CD4-positive, alpha-beta T cell treated with Interleukin-4 for 4 hours (primary cell): ENCODE measurements at places on chromosomes 16 and 17.

GRCh38 chr16:22035153-22035552 lies 27.2 kb downstream of the MOSMO start:
- DNase-seq = no peak

GRCh38 chr16:29719063-29719462 lies 26.7 kb downstream of the C16orf54 start:
- no peak for DNase-seq

GRCh38 chr16:89561142-89561883 lies 831 bp downstream of the RPL13 start:
- DNase-seq = no peak

- no peak for DNase-seq
Observed at GRCh38 chr17:19018600-19018950, 14.0 kb upstream of the FAM83G start.

DNA sequence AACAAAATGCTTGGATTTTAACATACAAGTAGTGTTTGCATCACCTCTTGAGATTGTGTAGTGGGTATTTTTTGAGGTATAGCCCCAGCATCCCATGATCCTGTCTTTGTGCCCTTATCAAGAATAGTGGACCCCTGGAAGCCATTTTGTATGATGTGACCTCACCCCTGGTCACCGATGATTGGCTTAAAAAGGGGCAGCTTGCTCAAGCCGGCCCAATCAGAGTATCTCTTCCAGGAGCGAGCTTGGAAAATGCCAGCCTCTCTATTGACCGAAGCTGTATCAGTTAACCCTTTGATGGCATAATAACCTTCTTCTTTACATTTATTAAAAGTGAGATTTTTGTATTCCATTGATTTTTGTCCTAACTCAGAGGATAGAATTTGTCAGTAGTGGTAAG lies 55.5 kb upstream of the FAM20A start:
- no peak for DNase-seq

DNA sequence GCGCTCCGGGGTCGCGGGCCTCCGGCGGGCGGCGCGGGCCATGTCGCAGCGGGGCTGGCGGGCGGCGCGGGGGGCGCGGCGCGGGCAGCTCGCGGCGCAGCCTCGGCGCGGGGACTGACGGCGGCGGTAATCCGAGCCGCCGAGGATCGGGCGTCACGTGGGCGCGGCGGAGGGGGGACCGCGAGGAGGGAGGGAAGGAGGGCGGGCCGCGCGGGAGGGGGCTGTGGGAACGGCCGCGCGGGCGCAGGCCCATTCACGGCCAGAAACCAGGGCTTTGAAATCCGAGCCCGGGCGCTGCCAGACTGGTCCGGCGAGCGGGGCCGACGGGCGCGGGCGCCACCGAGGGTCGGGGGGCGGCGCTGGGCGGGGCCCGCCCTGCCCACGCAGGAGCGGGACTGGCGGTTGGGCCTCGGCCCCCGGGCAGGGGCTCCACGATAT lies at the start of gene MTSS2:
MTSS2 (minus strand) TSS at position 116 of the 438 bp plus-strand sequence. CDS start 262 bp downstream, outside the sequence.
- DNase-seq = no peak

DNA sequence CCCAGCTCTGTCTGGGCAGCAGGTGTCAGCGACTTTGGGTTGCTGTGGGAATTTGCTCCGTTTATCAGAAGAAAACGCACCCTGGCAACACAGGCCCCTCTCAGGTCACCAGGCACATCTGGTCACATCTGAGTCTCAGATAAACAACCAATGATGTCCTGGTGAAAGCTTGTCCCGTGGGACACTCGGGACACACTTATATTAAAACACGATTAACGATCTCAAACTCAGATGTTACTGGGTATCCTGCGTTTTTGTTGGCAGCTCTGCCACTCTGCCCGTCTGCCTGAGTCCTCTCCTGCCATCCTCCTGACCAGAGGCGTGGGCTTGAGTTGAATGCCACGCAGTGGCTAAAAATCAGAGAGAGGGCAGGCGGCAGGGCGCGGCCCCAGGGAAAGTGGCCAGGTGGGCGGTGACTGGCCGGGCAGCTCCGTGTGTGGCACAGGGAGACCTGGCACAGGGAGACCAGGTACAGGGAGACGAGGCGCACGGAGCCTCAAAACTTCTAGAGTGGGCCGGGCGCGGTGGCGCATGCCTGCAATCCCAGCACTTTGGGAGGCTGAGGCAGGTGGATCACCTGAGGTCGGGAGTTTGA lies 2.1 kb downstream of the SECTM1 start:
- DNase-seq = no peak

DNA sequence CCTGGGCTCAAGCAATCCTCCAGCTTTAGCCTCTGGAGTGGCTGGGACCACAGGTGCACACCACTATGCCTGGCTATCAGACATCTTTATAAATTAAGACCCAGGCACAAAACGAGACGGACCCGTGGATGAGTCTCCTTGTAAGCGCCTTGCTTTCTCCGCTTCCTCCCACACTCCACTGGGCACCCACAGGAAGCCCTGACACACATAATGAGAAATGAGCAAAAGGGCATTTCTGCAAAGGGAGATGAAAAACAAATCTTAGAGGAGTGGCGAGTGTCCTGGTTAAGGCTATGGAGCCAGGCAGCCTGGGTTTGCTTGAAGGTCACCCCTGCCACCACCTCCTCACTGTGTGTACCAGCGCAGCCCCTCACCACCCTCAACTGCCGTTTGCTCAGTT lies 56.3 kb downstream of the XYLT1 start:
- DNase-seq = peak; percentile 14

DNA sequence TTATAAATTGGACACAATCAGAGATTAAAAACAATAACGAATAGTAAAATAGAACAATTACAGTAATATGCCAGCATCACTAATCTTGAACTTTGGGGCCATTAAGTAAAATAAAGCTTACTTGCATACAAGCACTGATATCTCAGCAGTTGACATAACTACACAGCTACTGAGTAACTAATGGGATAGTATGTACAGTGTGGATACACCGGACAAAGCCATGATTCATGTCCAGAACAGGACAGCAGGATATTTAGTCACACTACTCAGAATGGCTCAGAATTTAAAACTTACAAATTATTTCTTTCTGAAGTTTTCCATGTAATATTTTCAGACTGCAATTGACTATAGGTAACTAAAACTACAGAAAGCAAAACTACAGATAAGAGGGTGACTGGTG lies 427.5 kb downstream of the CDH13 start:
- DNase-seq = no peak

DNA sequence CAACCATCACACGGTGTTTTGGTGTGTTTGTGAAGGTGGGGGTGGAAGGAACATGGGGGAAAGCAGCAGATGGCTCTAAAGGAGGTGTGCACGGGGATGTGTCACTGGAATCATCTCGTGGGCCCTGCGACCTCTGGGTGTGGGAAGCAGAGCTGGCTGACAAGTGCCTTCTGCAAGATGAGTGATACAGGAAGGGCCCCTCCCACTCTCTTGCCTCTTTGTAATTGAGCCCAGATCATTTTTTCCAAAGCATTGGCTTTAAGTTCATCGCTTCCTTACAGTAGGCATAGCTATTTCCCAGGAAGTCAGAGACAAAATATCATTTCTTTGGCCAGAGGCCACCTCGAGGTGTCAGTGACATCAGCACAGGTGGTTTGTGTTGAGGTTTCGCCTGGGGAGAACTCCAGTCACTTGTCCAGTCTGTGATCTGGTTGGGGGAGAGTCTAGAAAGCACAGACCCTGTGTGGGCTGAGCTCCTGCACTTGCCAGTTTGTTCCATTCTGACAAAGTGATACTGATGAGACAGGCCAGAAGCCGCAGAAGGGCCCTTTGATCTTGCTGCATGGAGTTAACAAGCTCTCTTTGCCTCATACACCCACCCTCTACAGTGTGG lies 20.6 kb upstream of the SNTB2 start:
- DNase-seq = peak; percentile 30

DNA sequence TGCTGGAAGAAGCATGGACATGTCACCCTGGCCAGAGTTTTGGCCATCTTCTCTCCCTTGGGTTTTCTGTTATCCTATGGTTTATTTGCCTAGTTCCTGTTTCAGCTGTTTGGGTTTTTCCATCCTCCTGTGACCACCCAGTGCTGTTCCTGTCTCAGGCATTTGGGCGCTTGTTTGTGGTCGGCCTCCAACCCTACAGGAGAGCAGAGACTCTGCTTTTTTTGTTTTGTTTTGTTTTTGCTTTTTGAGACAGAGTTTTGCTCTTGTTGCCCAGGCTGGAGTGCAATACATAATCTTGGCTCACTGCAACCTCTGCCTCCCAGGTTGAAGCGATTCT lies 3.3 kb upstream of the ZC3H7A start:
- no peak for DNase-seq

- DNase-seq = no peak
Observed at GRCh38 chr17:8237175-8237574, 10.7 kb downstream of the CTC1 start.

- DNase-seq = no peak
Observed at GRCh38 chr16:907361-907760, 63.4 kb downstream of the LMF1 start.

DNA sequence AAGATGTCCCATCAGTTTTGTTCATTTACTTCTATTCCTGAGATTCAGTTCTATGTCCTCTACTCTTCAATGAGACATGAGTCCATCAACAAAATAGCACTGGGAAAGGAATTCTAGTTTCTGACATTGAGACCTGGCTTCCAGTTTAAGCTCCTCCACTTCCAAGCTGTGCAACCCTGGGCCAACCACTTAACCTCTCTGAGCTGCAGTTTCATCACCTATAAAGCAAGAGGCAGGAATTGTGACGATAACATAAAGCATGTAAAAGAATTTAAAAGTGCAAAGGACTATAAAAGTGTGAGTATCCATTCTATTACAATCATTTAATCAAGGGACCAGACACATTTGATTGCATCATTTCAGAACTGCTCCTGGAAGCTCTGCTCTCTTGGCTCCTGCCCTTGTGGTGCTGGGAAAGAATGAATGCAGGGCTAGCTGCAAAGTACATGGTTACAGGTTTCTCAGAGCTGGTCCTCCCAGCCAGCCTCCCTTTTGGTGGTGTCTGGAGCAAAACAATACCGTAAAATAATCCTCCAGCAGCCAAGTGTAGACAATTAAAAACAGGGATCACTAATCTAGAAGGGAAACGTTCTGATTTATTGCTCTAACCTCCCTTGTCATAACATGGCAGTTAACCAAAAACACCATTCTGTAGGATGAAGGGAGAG lies 113.9 kb downstream of the VPS53 start:
- DNase-seq = no peak
